ENCODE measurements at places on chromosomes 2 and 18.

- no peak for DNase-seq
These were observed 4.6 kb downstream of the GTF3C2 start for GRCh38 chr2:27351802-27352598.

DNA sequence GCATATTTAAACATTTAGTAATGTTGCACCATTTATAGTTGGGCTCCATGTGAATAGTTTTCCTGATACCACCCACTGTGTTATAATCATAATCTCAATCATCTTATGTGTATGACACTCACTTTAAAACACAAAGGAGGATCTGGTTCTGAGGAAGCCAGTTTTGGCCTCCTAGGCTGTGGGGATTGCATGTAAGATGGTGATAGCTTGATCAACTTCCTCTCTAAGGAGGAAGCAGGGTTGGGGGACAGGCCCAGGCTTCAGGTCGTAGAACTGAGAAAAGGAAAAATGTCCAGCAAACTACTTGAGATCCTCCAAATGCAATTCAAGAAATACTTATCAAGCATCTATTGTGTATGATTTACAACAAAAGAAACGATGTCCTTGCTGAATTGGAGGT, 4.9 kb upstream of the PPM1B start:
- DNase-seq = no peak

- DNase-seq = no peak
These were observed 272.3 kb upstream of the PKDCC start for GRCh38 chr2:41775366-41776025.

DNA sequence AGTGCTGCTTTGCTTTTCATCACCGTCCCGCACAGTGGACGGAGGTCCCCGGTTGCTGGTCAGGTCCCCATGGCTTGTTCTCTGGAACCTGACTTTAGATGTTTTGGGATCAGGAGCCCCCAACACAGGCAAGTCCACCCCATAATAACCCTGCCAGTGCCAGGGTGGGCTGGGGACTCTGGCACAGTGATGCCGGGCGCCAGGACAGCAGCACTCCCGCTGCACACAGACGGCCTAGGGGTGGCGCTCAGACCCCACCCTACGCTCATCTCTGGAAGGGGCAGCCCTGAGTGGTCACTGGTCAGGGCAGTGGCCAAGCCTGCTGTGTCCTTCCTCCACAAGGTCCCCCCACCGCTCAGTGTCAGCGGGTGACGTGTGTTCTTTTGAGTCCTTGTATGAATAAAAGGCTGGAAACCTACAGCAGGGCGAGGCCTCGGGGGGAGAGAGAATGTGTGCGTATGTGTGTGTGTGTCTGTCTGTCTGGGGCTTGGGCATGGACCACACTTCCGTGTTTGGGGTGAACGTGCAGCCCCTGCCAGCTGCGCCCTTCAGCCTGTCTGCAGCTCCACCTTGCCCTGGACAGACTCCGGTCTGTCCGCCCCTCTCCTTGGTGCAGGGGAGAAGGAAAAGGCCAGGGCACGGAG, 32.3 kb downstream of the GPC1 start:
- DNase-seq = no peak

DNA sequence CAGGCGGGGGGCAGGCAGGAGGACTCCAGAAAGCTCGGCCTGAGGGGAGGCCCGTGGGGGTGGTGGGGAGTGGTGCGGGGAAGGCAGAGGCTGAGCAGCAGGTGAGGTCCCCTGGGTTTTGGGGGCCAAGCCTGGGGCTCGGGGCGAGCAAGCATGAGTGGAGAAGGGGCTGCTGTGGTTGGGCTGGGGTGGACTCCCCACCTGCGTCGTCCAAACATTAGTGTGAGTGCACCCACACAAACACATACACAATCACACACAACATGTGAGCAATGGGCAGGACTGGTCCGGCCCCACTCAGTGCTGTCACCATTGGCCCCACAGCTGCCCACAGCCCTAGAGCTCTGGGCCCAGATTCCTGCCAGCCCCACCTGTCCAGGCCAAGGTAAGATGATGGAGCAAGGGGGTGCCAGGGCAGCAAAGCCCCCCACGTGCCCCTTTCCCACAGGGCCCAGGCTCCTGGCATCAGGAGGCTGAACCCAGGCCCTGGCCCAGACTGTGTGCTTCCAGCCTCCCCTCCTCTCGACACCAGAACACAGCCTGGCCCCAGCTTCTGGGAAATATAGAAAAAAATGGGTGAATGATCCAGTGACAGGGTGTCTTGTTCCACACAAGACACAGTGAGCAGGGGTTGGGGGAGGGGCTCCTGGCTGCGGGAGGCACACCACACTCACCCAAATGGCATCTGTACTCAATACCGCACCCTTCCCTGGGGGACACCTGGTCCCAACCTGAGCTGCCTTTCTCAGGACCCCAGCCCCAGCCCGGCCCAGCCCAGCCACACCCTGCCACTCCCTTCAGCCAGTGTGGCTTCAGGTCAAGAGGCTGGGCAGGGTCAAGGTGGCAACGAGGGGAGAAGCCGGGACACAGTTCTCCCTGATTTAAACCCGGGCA, 463 bp upstream of the ALPP start:
- no peak for DNase-seq

GRCh38 chr2:46915281-46915810, at the start of gene MCFD2:
Gene MCFD2, minus strand, starts transcription at chr2:46915806. Its CDS starts 6,635 bp downstream, at chr2:46909171.
- no peak for DNase-seq
